ENCODE measurements at places on chromosomes 16 and 17.
A peak's percentile ranks its signal among the peaks of the same experiment; 100 is the strongest.

- no peak for DNase-seq
Measured at GRCh38 chr17:37829592-37830123, 84.8 kb upstream of the HNF1B start.

DNA sequence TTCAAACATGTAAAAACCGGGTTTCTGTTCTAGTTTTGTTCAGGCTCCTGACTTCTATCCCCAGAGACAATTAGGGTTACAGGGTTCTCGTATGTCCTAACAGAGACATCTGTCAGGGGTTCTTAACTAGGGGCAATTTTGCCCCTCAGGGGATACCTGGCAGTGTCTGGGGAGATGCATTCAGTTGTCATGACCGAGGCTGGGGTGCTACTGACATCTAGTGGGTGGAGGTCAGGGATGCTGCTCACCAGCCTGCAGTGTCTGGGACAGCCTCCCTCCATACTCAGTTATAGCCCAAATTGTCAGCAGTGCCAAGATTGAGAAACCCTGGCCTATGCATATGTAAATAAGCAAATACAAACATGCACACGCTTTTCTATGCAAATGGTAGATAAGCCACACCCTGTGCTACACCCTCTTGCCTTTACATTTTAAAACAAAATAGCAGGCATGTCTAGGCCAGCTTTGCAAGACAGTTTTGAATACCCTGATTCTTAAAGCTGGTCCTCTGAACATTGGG is 37.4 kb downstream of the CLEC16A start:
- DNase-seq, result peak; percentile 52

DNA sequence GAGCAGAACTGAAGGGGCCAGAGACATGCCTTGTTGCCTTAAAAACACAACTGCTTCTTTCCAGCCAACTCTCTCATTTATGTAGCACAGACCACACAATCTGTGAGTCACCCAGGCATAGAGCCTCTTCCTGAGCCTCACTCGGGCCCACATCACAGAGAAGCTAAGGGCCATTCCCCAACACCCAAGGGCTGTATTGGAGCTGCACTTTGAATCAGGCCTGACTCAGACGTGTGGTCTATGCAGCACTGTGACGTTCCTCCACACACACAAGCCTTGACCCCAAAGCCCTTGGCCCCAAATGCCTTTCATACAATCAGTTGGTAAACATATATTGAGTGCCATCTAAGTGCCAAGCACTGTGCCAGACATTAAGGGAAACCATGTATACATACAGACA is 308.9 kb upstream of the DYNLRB2 start:
- DNase-seq, result no peak

DNA sequence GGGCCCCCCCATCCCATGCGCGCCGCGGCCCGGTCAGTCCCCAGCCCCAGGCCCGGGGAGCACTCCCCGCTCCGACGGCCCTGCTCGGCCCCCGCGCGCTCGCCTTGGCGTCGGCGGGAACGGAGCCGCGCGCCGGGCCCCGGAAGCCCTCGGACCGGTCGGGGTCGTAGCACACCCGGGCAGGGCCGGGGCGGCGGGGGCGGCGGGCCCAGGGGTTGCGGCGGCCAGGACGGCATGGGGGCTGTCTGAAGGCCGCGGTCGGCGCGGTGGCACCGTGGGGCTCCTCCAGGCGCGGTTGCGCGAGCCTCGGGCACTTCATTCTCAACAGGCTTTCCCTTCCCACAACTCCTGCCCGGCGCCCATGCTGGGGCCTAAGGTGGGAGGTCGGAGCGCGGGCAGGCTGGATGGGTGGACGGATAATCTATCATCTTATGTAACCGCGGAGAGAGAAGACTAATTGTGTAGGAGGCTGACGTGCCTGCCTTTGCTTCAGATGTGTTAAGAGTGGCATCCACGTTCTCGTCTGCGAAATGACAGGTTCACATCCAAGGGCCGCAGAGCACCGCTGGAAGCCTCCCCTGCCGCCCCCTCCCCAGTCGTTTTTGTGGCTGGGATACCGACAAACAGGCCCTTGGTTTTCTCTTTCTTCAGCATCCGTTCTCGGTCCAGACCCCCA is 708 bp downstream of the BAIAP2 start:
- DNase-seq, result no peak

- no peak for DNase-seq
Measured at GRCh38 chr16:17557480-17557879, 86.7 kb upstream of the XYLT1 start.

DNA sequence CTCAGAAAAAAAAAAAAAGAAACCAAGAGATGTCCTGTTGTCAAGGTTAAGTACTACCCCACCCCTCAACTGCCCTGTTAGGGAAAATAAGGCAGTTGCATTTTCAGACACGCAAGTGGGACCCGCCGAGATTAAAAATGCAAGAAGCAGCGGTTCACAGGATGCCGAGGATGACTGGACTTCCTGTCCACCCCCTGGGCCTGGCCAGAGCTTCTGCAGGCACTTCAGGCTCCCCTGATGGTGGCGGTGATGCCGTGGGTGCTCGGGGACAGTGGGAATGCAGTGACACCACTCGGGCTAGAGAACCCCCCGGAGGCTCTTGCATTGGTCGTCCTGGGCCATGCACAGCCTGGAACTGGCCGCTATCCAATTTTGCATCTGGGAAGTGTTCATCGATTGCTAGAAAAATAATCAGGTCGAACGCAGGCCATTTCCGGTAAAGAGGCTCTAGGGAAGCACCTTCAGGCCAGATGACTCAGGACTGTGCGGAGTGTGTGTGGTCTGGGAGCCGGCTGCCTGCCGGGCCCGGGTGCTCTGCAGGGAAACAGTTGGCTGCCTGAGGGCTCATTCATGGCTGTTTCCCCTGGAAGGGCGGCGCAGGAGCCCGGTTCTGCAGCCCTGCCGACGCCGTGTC is 13.4 kb upstream of the CRISPLD2 start:
- no peak for DNase-seq

- DNase-seq, result no peak
Measured at GRCh38 chr17:28949185-28950016, 1.9 kb downstream of the PHF12 start.

- DNase-seq, result no peak
Measured at GRCh38 chr16:75461575-75461974, 2.9 kb downstream of the TMEM170A start.

GRCh38 chr17:18368946-18369345 is 5.6 kb upstream of the SHMT1 start:
- no peak for DNase-seq

Data from NCI-H1436 treated with DMSO at 0.1 percent for 48 hours (cell line).